ENCODE measurements at places on chromosomes 1 and 21.

GRCh38 chr1:52145137-52145536 lies 3.2 kb downstream of the ZFYVE9 start:
- DNase-seq: no peak

DNA sequence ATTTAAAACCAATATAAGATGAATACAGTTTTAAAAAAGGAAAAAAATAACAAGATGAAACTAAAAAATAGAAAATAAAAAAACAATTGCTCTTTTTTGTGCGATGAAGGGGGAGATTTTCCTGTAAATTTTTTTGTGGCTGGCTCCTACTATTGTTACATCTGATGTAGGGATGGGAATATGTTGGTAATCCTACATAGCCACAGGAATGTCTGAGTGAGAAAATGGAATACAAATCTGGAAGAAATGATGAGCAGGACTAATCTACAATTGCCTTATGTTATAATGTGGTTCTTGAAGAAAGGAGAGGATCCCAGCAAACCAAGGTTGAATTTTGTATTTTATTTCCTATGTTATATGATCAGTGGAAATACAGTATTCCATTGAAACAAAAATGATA lies 40.9 kb downstream of the ATP6V1G3 start:
- DNase-seq: no peak

DNA sequence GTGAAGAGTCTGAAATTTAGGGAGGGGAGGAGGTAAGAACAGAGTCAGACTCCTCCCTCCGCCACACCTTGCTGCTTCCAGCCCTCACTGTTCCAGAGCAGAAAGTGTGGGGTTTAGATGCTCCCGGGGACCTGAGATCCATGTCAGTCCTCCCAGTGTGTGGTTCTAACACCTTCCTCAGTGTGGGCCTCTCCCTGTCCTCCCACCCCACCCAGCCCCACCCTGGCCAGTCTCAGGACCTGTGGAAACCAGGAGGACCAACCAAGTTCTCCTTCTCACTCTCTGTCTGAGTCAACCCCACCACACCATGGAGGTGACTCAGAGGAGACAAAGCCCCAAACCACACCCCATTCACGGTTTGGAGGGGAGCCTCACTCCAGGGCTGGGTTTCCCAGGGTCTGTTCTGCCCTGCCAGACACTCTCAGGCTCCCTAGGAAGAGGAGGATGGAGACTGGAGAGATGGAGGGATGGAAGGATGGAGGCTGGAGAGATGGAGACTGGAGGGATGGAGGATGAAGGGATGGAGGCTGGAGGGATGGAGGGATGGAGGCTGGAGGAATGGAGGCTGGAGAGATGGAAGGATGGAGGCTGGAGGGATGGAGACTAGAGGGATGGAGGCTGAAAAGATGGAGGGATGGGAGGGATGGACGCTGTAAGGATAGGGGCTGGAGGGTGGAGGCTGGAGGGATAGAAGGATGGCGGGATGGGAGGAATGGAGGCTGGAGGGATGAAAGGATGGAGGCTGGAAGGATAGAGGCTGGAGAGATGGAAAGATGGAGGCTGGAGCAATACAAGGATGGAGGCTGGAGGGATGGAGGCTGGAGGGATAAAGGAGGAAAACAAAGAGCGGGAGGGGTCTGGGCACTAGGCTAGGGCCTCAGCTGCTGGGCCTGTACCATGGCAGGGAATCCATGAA lies 100.9 kb upstream of the RUNX3 start:
- DNase-seq: peak; percentile 44

- DNase-seq: no peak
These were observed 48.6 kb downstream of the MDM4 start for GRCh38 chr1:204564835-204565234.

DNA sequence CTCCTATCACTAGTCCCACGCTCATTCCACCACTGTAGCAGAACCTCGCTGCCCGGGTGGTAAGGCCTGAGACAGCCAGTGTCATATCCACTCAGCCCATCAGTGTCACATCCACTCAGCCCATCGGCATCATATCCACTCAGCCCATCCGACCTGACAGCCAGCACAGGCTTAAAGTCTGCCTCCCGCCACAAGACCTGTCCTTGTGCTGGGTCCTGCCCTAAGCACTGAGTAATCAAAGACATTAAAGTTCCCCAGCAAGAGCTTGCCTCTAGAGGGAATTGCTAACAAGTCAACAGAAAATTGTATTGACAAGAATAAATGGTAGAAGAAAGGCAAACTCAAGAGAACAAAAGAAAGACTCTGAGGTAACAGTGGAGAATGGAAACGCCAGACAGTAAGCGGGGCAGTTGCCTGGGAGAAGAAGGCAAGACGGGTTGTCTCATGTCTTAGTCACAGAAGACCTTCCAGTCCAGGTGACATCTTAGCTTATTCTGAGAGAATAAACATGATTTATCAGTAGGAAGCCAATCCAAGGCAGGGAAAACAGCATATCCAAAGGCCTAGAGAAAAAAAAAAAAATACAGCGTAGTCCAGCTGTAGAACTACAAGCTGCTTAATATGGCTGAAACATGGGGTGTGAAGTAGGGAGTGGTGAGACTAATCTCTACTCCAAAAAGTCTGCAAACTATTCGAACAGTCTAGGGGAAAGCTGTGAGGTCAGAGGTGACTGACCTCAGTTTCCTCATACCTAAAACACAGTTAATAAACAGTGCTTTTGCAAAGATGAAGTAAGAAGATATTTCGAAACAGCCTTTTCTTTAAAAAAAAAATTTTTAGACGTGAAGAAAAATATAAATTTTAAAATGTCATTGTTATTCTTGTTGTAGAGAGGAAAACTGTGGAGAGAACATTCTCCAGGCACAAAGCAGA lies 1.1 kb downstream of the ITLN1 start:
- DNase-seq: no peak

DNA sequence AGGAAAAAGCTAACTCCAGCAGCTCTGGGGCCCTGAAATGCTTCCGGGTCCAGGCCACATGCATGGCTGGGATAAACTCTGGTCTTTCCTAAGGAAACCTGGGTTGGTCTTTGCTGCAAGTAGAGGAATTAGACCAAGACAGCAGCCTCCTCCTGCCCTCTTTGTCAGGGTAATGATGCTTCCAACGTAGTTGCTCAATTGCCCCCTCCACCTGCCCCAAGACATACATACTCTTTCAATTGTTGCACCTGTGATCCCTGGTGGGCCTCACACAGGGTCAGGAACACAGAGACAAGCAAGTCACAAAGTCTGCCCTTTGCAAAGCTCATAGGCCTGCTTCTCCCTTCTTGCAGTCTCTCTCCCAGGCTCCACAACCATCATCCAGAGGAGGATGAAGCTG lies 41.9 kb upstream of the GRIK3 start:
- DNase-seq: no peak

DNA sequence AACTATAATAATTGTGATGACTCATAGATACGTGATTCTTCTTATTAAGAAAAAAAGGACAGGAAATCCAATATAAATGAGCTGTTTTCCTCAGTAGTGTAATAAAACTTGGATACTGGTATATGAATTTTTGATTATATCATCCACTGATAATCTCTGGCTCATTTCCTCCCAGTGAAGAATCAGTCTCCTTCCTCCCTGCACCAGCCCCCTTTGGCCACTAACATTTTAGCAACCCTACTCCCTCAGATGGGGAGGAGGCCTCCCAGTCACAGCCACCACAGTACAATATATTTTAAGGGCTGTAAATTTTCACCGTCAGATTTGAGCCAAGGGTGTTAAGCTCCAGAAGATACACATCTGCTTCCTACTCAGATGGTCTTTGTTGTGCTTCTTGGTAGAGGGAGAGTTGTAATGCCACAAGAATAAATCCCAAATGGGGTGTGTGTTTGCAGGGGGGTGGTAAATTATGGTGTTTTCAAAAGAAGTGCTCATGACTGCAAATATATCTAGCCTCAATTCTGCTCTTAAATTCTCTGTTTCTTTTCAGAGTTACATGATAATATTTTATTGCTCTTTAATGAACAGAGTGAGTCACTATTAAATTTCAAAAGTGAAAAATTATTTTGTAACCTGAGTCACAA lies 153.5 kb downstream of the HLX start:
- peak; percentile 14 for DNase-seq

- DNase-seq: no peak
These were observed 27.8 kb upstream of the HYI start for GRCh38 chr1:43481491-43481890.

DNA sequence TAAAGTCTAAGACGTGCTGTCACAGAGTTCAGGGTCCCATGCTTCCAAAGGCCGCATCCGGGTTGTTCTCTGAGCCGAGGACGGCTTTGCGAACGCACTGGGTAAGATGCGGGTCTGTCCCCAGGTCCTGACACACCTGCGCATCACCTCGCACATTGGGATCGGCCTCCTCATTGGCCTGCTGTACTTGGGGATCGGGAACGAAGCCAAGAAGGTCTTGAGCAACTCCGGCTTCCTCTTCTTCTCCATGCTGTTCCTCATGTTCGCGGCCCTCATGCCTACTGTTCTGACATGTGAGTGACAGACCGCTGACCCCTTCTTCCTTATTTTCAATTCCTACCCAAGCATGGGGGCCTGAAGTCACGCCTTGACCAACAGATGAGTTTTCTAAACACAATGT lies 25.3 kb downstream of the TFF3 start:
- no peak for DNase-seq

GRCh38 chr1:108817811-108818210 lies 39.1 kb downstream of the AKNAD1 start:
- no peak for DNase-seq

DNA sequence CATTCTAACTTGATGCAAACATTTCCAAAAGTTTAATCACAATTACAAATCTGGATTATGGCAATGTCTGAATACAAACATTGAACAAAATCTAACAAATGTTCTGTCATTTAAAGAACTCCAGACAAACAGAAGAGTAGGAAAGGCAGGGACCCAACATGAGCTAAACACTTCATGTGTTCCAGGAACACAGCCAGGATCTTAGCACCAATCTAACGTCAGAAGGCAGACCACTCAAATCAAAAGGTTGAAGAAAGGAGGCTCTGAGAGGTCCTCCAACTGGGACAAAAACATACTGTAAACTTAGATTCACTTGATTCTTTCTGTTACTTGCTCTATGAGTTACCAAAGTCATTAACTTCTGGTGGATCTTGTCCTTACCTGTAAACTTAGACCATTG lies 374.0 kb downstream of the NEGR1 start:
- DNase-seq: no peak

DNA sequence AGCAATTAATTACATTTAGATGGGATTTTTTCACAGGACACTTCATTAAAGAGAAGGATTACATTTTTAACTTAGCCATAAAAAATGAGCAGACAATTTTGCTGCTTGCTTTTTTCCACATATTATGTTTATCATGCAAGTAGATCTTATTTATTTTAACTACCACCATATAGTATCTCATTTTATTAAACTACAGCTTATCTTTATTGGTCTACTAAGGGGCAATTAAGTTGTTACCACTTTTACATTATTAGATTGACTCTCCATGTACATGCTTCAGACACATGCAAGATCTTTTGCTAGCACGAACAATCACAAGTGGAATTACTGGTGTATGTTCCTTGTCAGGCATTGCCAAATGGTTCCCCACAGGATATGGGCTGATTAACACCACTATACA lies 99.8 kb upstream of the NFIA start:
- DNase-seq: no peak

DNA sequence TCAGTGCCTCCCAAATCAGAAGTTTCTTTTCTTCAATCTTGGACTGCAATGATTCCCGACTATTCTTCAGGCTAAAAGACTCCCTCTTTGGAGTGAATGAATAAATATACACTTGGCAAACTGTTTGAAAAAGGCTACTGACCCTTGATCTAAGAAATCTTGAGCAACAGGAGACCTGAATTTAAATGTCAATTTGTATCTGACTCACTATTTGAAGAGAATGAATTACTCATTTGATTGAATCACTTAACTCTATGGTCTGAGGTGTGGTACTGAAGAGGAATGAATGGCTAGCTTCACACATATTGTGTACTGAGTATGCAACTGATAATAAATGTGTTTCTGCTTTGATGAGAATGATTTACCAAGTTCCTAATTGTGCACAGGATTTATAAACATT lies 4.6 kb upstream of the SMG7 start:
- no peak for DNase-seq

DNA sequence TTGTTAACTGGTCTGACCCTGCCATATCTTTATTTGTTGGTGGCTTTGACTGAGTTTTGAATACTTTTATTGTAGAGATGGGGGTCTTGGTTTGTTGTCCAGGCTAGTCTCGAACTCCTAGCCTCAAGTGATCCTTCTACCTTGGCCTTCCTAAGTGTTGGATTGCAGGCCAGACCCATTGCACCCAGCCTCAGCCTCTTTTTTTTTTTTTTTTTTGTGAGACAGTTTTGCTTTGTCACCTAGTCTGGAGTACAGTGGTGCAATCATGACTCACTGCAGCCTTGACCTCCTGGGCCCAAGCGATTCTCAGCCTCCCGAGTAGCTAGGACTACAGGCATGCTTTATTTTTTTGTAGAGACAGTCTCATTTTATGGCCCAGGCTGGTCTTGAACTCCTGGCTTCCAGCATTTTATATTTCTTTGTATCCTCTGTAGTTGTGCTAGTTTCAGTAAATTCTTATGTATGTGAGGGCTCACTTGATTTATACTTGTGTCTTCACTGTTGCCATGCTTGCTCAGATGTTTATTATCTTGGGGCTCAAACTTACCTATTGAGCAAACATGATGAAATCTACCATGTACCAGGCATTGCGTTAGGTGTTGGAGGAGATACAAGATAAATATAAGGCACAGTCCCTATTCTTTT lies 24.1 kb downstream of the THRAP3 start:
- DNase-seq: peak; percentile 74

- DNase-seq: no peak
These were observed 280 bp upstream of the A3GALT2 start for GRCh38 chr1:33321178-33321577.

GRCh38 chr21:25647647-25648046 lies 8.6 kb downstream of the JAM2 start:
- no peak for DNase-seq

DNA sequence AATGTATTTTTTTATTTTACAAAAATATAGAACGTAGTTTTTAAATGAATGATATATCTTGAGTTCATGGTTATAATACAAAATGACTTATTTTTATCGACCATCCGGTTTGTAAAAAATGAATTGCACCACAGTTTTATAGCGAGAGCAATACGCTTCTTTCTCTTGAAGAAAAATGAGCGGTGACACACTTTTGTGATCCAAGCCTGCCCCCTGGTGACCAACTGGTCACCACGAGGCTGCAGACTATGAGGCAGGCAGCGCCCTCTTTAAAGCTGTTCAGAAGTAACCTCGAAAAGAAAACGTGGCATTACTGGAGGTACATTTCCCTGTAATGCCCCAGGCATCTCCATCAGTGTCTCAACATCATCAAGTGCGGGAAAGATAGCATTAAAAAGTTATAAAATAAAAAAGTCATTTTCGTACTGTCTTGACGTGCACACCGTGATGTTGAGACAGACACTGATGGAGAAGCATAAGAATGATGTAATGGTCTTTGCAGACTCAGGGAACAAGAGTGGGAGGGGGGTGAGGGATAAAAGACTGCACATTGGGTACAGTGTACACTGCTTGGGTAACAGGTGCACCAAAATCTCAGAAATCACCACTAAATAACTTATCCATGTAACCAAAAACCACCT lies 734.2 kb upstream of the ADAMTS5 start:
- peak; percentile 81 for DNase-seq

DNA sequence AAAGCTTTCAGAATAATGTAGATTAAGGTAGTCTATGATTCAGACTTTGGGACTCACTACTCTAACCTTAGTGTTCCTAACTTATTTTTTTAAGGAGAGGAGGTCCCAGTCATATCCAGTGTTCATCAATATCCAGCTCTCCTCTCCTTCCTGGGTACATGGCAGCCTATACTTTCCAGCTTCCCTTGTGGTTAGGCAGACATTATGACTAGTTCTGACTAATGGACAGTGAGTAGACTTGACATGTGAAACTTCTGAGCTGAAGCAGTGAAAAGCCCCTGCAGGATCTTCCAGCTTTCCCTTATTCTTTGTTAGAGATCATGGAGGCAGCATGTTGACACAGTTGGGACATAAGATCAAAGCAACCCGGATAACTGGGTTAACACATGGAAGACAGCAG lies 144.2 kb downstream of the PTPRU start:
- DNase-seq: peak; percentile 4
